ENCODE measurements at places on chromosomes 11 and 22.
A peak's percentile ranks its signal among the peaks of the same experiment; 100 is the strongest.

DNA sequence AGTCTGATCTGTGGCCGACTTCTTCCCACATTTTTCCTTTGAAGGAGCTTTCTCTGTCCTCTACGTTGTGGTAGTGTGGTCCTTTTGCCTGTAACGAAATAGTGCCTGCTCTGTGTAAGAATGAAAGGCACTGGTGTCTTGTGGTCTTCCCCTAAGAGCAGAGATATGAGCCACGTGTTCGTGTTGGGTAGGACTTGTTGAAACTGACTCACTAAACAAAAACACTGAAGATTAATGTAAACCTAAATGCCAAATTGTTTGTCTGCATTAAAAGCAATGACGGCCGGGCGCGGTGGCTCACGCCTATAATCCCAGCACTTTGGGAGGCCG lies 10.1 kb upstream of the RPS3 start:
- no peak for DNase-seq

- DNase-seq = no peak
Measured at GRCh38 chr22:27903805-27904473, 15.1 kb downstream of the PITPNB start.

- no peak for DNase-seq
Measured at GRCh38 chr11:5257296-5257695, 2.7 kb upstream of the HBG2 start.

- peak; percentile 25 for DNase-seq
Measured at GRCh38 chr22:38733329-38733723, 22.5 kb downstream of the SUN2 start.

GRCh38 chr11:49424136-49424535 lies 215.7 kb upstream of the FOLH1 start:
- no peak for DNase-seq

GRCh38 chr11:23212807-23213206 lies 352.5 kb upstream of the CCDC179 start:
- DNase-seq = peak; percentile 15

DNA sequence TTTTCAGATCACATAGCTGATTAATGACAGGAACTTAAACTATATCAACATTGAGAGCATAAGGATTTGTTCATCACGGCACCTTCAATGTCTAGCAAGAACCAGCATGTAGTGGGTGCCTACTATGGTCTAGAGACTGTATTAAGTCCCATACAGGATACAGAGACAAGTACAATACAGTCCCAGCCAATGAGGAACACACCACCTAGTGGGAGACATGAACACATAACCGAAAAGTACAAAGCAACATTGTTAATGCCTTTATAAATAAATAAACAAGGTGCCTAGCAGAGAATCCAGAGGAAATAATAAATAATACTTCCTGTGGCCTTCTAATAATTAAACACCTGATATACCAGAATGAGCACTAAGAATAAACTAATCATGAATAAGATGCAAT lies 87.7 kb upstream of the OPCML start:
- DNase-seq = no peak

GRCh38 chr11:2549876-2550605 lies 105.2 kb downstream of the KCNQ1 start:
- no peak for DNase-seq

DNA sequence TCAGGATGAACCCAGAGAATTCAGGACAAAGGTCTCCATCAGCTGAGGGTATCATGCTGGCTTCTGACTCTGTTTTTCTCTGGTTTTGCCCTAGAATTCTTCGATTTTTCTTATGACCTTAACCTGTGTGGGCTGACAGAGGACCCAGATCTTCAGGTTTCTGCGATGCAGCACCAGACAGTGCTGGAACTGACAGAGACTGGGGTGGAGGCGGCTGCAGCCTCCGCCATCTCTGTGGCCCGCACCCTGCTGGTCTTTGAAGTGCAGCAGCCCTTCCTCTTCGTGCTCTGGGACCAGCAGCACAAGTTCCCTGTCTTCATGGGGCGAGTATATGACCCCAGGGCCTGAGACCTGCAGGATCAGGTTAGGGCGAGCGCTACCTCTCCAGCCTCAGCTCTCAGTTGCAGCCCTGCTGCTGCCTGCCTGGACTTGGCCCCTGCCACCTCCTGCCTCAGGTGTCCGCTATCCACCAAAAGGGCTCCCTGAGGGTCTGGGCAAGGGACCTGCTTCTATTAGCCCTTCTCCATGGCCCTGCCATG lies 16.8 kb downstream of the SERPING1 start:
- no peak for DNase-seq

- DNase-seq = no peak
Measured at GRCh38 chr11:112538534-112539280, 278.0 kb upstream of the PLET1 start.

DNA sequence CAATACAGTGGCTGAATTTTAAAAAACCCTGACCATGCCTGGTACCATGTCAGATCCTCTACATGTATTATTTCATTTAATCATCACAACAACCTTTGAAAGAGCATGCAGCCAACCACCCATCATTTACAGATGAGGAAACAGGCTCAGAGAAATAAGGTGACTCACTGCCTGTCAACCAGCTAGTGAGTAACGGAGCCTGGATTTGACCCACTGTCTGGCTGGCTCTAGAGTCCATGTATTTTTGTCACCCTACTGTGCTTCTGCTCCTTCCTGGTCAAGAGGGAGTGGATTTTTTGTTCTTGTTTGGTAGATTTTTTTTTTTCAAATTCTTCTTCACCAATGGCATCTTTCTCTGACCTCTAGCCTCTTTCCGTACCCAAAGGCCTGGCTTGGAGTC lies 77.4 kb downstream of the CWC15 start:
- DNase-seq = no peak

- DNase-seq = no peak
Measured at GRCh38 chr11:64251016-64251752, at the start of gene PLCB3. Gene PLCB3, plus strand, starts transcription at chr11:64251530. Its CDS starts 120 bp downstream, at chr11:64251650.

- DNase-seq = no peak
Measured at GRCh38 chr22:27228771-27229170, 571.4 kb downstream of the MIAT start.

Measured in large intestine (tissue), 12 donors.